H1 (cell line): ENCODE measurements at places on chromosomes 13 and 19. TPM values are rescaled to one million over a fixed set of nuclear protein-coding genes. Genes with fewer than 3 reads are reported as not detected.

The ARL11 gene
- 0.40 and 0.52 TPM in 2 replicates for total RNA-seq

GRCh38 chr19:35897706-35898451 lies 2.5 kb downstream of the NFKBID start:
- DNase-seq, result no peak

DNA sequence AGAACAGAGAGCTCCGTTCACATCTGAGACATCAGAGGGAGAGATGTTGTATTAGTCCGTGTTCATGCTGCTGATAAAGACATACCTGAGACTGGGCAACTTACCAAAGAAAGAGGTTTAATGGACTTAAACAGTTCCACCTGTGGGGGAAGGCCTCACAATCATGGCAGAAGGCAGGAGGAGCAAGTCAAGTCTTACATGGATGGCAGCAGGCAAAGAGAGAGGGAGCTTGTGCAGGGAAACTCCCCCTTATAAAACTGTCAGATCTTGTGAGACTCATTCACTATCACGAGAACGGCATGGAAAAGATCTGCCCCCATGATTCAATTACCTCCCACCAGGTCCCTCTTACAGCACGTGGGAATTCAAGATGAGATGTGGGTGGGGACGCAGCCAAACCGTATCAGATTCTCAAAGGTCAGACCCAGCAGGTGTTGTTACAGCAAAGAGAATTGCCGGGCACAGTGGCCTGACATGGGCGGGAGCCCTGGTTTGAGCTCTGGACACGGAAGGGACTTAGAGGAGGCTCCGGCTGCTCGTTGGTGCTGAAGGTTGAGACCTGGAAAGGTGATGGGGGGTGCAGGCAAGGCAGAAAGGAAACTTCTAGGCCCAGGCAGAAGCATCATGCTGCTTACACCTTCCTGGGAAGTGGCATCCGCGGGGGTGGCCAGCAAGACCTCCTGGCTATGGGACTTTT lies 33.1 kb downstream of the PEX11G start:
- DNase-seq, result no peak

DNA sequence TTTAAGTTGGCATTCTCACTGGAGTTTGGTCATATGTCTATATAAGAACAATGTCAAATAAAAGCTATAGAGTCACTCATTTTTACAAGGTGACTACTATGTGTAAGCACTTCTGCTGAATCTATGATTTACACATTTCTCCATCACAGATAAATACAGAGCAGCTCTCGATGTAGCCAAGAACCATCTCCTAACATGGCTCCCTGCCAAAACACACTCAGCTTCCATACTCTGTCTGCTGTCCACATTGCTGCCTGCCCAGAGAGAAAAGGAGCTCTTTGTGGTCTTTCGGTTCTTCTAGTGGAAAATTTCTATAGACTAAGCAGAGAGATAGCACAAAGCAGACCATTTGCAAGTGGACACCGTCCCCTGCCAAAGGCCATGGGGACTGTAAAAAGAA lies 190.9 kb upstream of the KLF12 start:
- no peak for DNase-seq

DNA sequence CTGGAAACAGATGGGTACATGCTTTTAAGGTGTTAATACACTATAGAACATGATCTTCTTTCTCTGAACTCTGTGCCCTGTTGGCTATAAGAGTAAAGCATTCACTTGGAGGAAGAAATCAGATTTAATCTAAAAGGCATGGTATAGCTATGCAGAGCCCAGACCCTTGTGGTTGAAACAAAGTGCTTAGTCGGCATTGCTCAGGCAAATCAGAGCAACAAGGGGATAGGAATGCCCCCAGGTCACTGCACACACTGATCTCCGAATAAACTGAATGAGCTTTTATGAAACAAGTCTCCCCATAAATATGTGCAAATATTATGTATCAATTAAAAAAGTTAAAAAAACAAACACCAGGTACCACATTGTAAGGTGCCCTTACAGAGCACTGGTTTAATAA lies 52.0 kb upstream of the RGCC start:
- DNase-seq, result no peak

- DNase-seq, result no peak
Measured at GRCh38 chr13:23271331-23271730, 90.6 kb downstream of the SGCG start.

DNA sequence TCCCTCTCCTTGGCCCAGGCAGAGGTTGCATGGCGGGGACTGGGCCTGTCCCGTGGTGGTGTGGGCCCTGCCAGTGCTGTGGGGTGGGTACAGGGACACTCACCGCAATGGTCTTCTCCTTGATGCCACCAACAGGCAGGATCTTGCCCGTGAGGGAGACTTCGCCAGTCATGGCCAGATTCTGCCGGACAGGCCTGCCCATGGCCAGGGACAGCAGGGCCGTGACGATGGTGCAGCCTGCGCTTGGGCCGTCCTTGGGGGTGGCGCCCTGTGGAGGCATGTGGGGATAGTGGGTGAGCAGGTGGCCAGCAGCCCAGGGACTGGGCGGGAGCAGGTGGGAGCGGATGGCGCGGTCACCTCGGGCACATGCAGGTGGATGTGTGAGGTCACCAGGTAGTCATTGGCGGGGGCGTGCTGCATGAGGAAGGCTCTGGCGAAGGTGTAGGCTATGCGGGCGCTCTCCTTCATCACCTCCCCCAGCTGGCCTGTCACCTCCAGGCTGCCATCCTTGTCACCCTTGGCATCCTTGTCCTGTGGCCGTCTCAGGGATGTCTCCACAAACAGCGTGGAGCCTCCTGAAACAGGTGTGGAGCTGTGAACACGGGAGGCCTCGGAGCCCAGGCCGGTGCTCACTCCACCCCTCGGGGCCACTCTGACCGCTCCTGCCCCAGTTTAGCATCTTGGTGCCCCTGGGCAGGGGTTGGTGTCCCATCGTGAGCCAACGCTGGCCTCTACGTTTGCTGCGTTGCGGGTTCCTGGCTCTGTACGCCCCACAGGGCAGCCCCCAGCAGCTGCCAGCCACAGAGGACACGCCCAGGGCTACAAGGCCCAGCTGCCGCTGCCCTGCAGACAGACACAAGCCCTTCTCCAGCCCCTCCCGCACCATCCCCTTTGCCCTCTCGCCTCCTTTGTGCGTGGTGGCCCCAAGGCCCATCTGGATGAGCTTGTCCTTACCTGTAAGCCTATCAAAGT lies 3.4 kb downstream of the RPL36 start:
- no peak for DNase-seq

DNA sequence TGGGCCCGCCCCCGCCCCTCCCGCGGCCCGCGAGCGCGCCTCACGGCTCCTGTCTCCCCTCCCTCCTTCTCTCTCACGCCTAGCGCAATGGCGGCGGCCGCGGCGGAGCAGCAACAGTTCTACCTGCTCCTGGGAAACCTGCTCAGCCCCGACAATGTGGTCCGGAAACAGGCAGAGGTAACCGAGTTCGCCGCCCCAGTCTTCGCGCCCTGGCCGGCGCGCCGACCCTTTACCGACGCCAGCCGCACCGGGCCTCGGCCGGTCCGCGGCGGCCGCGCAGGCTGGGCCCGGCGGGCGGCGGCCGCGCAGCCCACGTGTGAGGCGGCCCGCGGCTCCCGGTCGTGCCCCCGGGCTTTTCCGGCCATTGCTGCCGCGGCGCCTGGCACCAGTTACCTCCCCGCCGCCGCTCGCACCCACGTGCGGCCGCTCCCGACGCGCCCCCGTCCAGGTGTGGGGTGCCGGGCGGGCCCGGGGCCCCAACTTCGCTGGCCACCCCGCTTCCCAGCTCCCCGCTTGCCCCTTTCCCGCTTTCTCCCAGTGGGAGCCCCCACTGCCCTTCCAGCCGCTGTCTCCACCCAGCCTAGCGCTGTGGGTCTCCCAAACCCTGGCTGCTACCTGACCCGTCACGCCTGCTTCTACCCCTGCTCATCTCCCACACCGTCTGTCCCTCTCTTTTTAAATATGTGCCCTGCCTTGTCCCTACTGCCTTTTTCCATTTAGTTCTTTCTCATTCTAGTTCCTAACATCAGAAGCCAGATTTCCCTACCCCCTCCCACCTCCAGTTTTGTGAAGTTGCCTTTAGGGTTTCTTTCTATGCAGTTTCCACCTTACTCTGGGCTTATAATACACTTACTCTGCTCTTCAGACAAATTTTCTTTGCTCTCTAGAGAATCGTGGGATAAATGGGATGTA lies 23.4 kb downstream of the IPO5 start:
- no peak for DNase-seq

- DNase-seq, result no peak
Measured at GRCh38 chr13:93752541-93752940, 525.9 kb downstream of the GPC6 start.

GRCh38 chr13:59706101-59706976 lies 457.4 kb downstream of the DIAPH3 start:
- no peak for DNase-seq

- no peak for DNase-seq
Measured at GRCh38 chr13:96093296-96094006, 3.5 kb downstream of the HS6ST3 start.

GRCh38 chr19:1811942-1812425 lies at the start of gene ATP8B3:
Gene ATP8B3 (minus strand): TSS chr19:1812276. CDS start chr19:1811736, 540 bp downstream.
- no peak for DNase-seq
